Cardiac muscle cell (in vitro differentiated cells and primary cell): ENCODE measurements at places on chromosomes 2 and 18.

DNA sequence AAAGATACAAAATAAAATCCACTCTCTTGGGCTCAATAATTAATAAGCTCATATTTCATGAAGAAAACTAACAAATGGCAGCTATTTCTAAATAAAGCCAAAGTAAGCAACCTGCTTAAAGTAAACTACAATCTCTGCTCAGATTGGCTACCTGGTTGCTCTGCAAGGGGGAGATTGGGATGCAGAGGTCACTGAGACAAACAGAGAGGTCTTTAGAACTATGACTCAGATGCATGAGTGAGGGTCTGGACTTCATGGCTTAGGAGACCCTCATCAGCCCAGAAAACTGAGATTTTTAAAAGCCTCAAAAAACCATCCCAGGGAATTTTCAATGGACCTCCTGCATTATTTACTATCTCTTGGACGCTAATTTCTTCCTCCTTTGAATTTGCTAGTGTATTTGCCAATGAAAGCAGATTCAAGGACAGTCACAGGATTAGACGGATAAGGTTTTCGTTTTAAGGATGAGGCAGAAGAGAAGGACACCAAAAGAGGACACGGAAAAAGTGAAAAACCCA lies 17.4 kb downstream of the CYTIP start:
- no peak for DNase-seq

- no peak for DNase-seq
Observed at GRCh38 chr18:31598021-31598805, 6.5 kb downstream of the TTR start.

DNA sequence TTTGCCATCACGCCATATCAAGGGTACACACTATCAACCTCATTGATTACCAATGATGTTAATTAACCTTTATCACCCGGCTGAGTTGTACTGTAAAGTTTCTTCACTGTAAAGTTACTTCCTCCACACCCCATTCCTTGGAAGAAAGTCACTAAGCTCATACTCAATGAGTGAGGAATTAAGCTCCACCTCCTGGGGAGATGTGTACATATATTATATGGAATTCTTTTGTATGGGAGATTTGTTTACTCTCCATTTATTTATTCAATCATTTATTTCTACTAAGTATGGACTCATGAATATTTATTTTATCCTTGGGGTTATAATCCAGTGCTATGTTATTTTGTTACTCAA lies 56.8 kb downstream of the C2orf74 start:
- no peak for DNase-seq

DNA sequence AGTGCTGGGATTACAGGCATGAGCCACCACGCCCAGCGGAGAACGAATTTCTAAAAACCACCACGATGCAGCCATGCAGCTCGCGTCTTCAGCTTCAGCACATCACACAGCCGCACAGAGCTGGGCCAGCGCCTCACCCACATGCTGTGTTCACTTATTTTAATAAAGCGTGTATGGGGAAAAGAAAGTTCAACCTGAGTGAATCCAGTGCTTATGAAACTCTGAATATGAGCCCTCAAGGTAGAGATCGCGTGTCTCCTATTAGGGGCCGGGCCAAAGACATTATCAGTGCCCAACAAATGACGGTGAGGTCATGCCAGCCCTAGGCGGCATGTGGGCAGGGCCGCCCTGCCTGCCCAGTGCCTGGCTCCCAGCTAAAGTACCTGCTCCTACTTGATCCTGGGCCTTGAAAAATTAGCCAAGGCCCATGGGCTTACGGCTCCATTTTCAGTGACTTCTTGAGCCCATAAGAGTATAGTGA lies 44.3 kb downstream of the SPRED2 start:
- DNase-seq = no peak

DNA sequence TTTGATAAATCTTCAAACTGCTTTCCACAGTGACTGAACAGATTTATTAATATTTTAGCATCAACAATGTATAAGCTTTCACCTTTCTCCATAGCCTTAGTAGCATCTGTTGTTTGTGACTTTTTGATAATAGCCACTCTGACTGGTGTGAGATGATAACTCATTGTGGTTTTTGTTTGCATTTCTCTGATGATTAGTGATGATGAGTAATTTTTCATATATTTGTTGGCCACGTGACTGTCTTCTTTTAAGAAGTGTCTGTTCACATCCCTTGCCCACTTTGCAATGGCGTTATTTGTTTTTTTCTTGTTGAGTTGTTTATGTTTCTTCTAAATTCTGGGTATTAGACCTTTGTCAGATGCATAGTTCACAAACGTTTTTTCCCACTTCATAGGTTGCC lies 952.9 kb downstream of the TRIB2 start:
- DNase-seq = no peak

- DNase-seq = no peak
Observed at GRCh38 chr2:23524261-23524706, 139.3 kb downstream of the KLHL29 start.

GRCh38 chr2:212816267-212816666 lies 277.7 kb upstream of the ERBB4 start:
- no peak for DNase-seq

DNA sequence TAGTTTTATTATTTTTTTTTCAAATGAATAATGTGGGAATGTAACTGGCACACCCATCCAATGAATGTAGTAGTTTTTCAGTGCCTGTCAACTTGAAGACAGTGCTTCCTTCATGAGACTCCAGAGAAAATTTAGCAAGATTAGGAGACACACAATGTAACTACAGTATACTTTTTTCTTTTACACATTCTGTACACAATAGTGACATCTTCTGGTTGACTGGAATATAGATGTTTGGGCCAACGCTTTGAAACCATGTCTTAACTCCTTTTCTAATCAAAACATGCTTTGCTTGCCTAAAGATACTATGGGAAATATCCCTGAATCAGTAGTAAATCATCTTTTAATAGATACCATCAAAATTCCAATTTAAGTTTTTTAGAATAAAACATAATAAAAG lies 229.5 kb upstream of the ZC3H15 start:
- peak; percentile 45 for DNase-seq

DNA sequence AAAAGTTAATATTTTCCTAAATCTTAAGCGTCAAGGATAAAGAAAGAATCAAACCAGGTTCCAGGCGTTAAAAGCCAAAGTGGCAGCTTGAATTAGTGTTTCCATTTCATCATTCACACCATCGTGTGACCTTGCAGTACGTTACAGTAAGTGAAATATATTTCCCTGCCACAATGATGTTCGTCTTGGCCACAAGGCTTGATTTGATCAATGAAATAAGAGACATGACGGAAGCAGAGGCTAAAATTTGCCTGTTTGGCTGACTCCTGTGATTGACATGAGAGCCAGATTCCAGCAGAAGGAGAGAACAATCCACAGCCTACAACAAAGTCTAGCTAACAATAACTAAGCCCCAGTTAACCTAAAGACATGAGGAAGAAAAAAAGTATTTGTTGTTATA lies 62.0 kb downstream of the ASXL2 start:
- no peak for DNase-seq

DNA sequence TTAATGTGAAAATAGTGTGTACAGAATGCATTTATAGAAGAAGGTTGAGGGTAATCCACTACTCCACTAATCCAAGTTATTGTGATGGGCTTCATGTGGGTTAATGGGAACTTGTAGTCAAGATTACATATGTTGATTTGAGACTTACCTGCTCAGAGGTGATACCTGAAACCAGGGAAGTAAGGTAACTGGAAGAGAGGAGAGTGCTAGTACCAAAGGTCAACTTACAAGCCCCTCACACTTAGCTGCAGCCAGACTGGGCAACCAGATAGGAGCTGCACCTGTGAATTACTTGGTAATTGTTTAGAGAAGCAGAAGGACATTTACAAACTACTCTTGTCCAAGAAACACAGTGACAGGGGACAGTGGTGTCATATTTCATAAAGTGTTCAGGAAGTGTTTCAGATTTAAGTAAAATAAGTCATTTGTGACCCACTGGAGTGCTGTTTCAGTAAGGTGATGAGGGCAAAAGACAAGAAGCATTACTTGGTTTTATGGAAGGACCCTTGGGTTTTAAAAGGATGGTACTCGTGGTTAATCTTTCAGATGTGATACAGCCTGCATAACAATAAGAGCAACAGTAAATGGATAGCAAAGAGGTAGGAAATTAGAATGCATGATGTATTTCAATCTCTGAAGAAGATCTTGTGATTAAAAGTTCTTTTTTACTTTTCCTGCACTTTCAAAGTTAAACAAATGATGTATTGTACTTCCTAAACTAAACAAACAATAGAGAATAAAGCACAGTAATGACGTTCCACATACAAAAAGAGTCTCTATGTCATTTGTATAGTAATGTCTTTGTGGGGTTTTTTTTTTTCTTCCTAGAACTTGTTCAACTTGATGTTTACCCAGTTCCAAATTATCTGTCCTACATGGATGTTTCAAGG lies 189.3 kb downstream of the PHLPP1 start:
- no peak for DNase-seq

GRCh38 chr2:44364604-44365003 lies 2.9 kb downstream of the CAMKMT start:
- DNase-seq = no peak

DNA sequence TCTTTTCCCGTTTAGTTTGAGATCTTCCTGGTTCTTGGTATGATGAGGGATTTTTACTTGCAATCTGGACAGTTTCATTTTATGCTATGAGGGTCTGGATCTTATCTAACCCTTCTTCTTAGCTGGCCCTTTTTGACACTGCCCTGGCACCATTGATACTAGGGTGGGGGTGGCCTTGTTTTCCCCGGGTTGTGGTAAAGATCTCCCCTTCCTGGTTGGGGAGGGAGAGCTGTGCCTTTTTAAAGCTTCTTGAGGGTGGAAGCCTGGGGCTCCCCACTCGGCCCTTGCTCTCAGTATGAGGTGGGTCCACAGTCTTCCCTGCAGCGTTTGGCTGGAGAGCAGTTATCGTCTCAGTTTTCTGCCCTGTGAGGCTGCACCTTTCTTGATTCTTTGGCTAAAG lies 66.1 kb downstream of the ASB1 start:
- DNase-seq = no peak

DNA sequence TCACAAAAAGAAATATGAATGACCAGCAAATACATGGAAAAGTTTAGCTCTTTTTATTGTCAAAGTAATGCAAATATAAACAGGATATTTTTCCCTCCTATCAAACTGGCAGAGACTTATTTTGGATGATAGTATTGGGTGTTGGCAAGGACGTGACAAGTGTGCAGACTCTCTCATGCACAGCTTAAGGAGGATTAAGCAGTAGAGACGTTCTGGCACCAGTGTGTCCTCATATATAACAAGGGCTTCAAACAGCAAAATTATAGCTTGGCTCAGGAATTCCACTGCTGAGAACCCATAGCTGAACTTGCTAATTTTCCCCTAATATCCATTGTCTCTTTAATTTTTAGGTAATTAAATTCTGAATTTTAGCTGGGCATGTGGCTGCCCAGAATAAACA lies 114.4 kb downstream of the FAM124B start:
- no peak for DNase-seq

GRCh38 chr2:38115216-38116032 lies 39.5 kb upstream of the CYP1B1 start:
- DNase-seq = peak; percentile 84

- DNase-seq = peak; percentile 59
Observed at GRCh38 chr2:55616551-55617174, 759 bp downstream of the PPP4R3B start.

DNA sequence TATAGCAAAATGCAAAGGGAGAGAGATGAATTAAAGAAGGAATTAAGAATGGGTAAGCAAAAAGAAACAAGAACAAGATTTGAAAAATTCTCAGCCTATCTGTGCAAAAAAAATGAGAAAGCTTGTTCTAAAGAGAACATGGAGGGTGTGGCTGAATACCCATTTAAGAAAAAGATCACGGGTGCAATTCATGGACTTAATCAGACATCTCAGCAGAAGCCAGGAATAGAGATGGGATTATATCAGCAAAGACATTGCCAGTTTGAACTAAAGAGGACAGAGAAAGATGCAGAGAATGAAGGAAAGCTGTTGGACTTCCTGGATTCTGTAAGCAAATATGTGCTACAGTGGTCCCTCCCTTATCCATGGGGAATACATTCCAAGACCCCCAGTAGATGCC lies 115.6 kb downstream of the RTTN start:
- DNase-seq = no peak

DNA sequence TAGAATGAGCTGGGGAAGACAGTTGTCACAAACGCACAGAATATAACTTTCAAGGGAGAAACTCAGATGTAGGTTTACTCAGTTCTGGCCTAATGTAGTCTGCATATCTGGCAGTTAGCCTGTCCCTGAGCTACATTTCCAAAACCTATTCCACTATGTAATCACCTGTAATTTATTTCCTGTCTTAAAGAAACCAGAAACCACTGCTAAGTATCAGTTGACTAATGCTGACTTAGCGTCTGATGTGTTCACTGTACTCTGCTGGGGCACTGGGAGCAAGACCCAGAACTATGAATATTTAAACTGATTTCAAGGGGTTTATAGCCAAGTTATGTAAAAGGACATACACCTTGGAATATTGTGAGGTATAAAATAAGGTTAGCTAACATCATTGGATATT lies 1995.2 kb upstream of the PIK3C3 start:
- no peak for DNase-seq

DNA sequence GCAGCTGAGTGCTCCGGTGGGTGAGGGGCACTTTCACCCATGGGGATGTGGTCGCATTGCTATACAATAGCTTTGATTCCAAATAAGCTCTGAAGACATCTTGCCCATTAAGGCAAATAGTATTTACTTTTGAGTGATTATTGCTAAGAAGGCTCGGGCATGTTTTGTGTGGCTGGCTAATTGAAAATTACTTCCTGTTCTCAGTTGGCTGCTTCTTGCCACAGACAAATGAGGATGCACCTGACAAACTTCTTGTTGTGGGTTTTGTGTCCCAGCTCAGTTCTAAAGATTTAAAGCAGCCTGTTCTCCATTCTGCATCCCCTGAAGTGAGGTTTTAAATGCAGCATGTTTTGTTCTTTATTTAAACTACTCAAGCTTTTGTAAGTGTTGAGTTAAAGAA lies 88.3 kb downstream of the KCNS3 start:
- DNase-seq = no peak

DNA sequence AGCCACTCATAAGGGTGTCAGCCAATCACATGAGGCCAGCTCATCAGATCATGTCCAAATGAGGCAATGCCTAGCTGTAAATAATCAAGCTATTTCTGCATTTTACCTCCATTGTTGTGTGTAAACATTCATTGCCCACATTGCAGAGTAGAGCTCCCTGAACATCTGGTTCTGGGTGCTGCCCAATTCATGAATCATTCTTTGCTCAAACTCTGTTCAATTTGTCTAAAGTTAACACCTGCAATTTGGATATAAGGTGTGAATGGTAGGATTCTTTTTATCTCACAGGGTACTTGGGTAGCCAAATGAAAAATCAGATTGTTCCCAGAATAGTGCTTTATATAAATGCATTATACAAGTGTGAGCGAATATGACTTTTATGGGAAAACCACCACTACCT lies 345.5 kb upstream of the NT5C1B start:
- no peak for DNase-seq

GRCh38 chr18:3596637-3597384 lies 146.8 kb downstream of the TGIF1 start:
- no peak for DNase-seq

GRCh38 chr2:143217512-143218115 lies 88.4 kb downstream of the ARHGAP15 start:
- no peak for DNase-seq

- no peak for DNase-seq
Observed at GRCh38 chr2:112092286-112093041, 37.4 kb downstream of the TMEM87B start.

GRCh38 chr2:177249038-177249437 lies 15.5 kb downstream of the NFE2L2 start:
- DNase-seq = no peak
